ENCODE measurements at places on chromosomes 7 and 10.

DNA sequence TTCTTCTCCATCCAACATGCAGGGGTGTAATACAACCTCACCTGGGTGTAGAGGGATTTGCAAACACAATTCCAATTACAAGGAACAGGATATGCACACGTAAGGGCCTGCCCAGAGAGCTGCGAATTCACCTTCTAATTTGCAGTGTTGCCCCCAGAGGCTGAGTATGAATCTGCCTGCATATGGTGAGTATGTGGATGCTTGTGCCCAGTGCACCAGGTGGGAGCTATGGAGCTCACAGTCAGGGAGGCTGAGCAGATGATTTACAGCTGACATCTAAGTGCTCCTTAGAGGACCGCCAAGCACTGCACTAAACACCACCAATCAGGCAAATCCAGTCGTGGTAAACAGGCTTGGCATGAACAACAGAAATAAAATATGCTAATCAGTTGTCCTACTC lies 132.0 kb downstream of the RELN start:
- peak; percentile 73 for DNase-seq

DNA sequence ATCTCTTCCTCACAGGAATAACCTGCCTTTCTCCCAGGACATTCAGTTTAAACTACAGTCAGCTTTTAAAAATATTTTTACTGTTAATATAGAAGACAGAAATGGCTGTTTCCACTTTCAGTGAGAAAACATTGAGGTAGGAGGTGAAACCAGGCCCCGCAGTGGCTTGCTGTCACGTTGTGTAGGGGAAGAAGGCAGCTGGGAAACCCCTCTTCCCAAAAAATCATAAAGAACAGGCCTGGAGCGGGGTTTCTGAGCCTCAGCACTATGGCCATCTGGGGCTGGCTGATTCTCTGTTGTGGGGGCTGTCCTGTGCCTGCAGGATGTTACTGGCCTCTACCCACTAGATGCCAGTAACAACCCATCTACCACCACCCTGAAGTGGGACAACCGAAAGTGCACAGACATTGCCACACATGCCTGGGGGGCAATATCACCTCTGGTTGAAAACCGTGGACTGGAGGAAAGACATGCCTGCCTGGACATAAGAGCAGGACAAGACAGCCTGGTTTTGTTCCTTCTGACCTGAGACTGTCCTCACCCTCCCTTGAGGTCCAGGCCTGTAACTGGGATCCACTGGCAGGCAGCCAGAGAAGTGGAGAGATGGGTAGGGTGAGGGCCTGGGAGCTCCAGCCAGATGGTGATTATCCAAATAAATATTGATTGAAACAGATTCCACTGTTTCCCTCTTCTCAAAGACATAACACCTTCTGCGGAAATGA lies 43.9 kb downstream of the KCNH2 start:
- no peak for DNase-seq

GRCh38 chr7:147145194-147145593 lies 1028.6 kb downstream of the CNTNAP2 start:
- DNase-seq, result no peak

DNA sequence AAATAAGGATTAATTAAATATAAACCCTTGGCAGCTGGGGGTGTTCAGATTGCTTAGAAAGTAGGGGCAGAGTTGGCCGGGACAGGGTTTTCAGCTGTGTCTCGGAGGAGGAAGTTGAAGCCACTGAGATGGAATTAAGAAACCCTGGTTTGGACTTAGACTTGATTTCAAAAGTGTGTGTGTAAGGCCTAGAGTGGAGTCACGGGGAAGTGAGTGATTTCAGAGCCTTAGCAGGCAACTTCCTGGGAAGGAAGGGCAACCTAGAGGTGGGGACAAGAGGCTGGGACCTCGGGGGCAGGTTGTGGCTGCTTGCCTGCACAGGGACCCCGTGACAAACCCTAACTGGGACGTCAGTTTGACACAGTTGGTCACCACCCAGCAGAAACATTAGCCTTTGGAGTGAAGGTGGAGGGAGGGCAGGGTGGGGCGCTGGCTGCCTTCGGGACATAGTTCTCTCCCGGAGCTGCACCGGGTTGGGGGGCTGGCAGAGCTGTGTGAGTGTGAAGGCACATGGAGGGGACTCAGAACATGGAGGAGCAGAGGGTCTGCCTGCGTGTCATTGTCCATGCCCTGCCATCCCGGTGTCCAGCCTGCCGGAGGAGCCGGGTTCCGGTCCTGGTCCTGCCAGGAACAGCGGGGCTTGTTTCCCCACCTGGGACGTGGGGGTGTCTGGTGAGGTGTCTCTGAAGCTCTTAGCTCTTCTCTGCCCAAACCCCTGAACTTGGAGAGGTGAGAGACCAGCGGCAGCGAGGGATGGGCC lies 1.8 kb downstream of the BRI3 start:
- DNase-seq, result no peak

DNA sequence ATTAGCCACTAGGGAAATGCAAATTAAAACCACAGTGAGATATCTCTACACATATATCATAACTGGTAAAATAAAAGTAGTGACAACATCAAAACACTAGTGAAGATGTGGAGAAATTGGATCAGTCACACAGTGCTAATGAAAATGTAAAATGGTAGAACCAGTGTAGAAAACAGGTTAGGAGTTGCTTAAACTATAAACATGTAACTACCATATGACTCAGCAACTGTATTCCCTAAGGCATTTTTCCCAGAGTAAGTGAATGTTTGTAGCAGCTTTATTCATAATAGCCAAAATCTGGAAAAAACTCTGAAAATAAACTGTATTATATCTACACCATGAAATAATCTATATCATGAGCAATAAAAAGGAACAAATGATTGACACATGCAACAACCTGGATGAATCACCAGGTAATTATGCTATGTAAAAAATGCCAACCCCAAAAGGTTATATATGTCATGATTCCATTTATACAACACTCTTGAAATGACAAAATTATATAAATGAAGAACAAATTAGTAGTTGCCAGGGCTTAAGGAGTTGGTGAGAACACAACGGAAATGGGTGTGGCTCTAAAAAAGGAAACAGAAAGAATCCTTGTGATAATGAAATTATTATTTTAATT lies 22.8 kb downstream of the SLC25A40 start:
- DNase-seq, result no peak

DNA sequence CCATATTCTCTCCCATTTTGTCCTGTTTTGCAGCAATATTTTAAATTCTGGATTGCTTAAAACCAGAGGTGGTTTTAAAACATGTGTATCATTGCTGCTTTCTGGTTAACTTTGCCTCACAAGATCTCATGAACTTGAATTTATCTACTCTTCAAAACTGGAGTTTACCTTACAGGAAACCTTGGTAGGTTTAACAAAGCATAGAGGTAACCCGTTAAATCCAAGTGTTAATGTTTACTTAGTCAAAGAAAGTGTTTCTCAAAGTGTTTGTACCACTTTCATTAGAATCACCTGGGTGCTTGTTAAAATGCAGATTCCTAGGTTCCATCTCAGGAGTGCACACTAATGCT lies 44.0 kb upstream of the VDAC2 start:
- DNase-seq, result no peak

All from NCI-H187 treated with DMSO at 0.1 percent for 48 hours (cell line).